ENCODE measurements at places on chromosomes 2 and 18. TPM values are rescaled to one million over a fixed set of nuclear protein-coding genes. Genes with fewer than 3 reads are reported as not detected.

KCNG2 gene
- 0.20 TPM for total RNA-seq

TM4SF20 gene
- total RNA-seq, result not detected

TCF7L1 gene
- 4.5 TPM for total RNA-seq

CDH19 gene
- 0.24 TPM for total RNA-seq

CPO gene
- total RNA-seq, result not detected

CCBE1 gene
- 0.40 TPM for total RNA-seq

RBFA gene
- total RNA-seq, result 19.4 TPM

AMER3 gene
- total RNA-seq, result not detected

CKAP2L gene
- total RNA-seq, result 14.0 TPM

ACADL gene
- 0.32 TPM for total RNA-seq

DHRS9 gene
- total RNA-seq, result 23.8 TPM

ZNF521 gene
- 3.3 TPM for total RNA-seq

PKDCC gene
- 1.8 TPM for total RNA-seq

CDCA7 gene
- 14.5 TPM for total RNA-seq

DSG4 gene
- not detected for total RNA-seq

LYG1 gene
- total RNA-seq, result 0.20 TPM

TGFA gene
- total RNA-seq, result 42.6 TPM

All from esophagus mucosa (tissue), 1 donor.